ENCODE measurements at places on chromosomes 6 and 20.

- no peak for DNase-seq
These were observed 91.6 kb downstream of the MRPL14 start for GRCh38 chr6:44035621-44036020.

GRCh38 chr20:61764471-61765025, 301.1 kb downstream of the TAF4 start:
- no peak for DNase-seq

DNA sequence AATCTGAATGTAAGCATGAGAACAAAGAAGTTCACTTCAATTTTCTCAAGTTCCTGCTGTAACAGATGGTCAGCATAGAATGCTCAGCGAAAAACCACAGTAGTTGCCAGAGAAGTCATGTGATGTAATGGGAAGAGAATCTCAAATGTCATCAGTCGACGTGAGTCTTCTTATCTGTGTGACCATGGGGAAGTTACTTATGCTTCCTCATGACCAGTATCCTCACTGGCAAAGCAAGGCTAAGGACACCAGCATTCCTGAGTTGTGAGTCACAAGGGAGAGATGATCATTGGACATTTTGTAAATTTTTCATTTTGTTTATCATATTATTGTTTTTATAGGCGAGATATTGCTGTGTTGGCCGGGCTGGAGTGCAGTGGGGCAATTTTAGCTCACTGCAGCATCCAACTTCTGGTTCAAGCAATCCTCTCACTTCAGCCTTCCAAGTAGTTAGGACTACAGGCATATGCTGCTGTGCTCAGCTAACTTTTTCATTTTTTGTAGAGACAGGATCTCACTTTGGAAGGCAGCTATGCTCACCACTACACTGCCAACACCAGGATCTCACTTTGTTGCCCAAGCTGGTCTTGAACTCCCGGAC, 21.9 kb downstream of the SGK1 start:
- DNase-seq = no peak

GRCh38 chr6:21599051-21599696, 5.6 kb downstream of the SOX4 start:
- no peak for DNase-seq

- DNase-seq = no peak
These were observed 88.6 kb downstream of the OPRM1 start for GRCh38 chr6:154127657-154128056.

- DNase-seq = no peak
These were observed 248.8 kb downstream of the TTLL2 start for GRCh38 chr6:167573461-167574215.

DNA sequence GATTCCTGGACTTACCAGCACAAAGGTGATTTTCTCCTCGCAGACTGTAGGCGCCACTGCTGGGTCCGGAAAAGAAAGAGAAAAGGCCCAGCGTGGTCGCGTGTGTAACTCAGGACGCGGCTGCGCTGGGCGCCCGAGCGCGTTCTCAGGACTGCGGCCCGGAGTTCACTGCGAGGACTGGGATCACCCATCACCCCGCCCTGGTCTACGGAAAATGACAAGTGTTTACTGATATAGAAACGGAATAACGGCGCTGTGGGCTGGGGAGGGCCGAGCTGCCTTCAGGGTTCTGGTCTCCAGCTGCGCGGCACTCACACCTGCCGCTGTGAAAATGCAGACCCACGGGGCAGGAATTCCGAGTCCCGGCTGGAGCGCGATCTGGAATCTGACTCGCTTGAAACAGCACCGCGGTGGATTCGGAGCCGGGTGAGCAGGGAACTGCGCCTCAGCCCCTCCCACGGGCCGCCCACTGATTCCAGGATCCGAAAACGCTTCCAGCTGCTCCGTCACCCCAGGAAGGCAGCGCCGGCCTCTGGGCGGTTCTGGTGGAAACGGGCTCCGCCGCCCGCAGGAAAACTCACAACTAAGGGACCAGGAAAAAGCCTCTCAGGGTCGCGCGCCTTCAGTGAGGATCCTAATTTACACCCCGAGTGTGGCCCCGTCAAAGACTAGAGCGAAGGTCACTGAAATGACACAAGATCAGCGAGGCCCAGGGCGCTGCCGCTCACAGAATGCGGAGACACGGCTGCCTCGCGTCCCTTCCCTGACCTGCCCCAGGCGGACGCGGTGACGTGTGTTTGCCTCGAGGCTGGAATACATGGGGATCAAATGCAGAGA, 34.5 kb downstream of the HLA-A start:
- DNase-seq = peak; percentile 23

- no peak for DNase-seq
These were observed 44.6 kb downstream of the ALDH5A1 start for GRCh38 chr6:24539416-24539815.

DNA sequence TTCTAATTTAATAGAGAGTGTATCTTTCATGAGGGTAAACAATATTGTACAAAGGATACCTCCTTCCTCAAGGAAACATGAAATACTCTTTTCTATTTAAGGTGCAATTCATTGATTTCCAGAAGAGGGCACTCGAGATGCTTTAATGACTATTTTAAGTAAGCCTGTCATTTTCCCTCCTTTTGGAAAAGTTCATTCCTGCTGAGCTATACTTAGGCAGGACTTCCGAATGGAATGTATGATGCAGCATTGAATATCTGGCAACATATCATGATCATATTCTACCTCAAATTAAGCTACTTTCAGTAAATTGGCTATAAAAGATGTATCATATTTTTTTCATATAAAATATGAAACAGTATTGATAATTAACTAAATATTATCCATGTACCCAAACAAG, 5.0 kb downstream of the DST start:
- no peak for DNase-seq

GRCh38 chr20:48706116-48706656, 121.6 kb downstream of the PREX1 start:
- no peak for DNase-seq

- DNase-seq = no peak
These were observed 156.1 kb downstream of the MRPL14 start for GRCh38 chr6:43970913-43971775.

- no peak for DNase-seq
These were observed 9.1 kb downstream of the PAX1 start for GRCh38 chr20:21714297-21715192.

DNA sequence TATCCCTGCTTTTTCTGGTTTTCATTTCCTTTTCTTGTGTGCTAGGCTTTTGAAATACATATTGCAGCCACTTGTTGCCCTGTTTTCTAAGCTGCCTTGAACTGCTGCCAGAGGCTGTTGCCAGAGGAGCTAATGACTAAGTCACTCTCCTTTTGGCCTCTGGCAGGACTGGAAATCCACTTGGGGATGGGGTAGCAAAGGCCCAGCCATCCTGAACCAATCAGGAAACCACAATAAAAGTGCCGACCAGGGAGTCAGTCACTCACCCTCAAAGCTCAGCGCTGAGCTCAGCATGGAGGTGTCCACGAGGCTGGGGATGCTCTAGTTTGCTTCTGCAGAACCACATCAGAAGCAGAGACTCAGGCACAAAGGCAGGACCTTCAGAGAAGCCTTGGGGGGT, 813.0 kb downstream of the DHX35 start:
- no peak for DNase-seq

DNA sequence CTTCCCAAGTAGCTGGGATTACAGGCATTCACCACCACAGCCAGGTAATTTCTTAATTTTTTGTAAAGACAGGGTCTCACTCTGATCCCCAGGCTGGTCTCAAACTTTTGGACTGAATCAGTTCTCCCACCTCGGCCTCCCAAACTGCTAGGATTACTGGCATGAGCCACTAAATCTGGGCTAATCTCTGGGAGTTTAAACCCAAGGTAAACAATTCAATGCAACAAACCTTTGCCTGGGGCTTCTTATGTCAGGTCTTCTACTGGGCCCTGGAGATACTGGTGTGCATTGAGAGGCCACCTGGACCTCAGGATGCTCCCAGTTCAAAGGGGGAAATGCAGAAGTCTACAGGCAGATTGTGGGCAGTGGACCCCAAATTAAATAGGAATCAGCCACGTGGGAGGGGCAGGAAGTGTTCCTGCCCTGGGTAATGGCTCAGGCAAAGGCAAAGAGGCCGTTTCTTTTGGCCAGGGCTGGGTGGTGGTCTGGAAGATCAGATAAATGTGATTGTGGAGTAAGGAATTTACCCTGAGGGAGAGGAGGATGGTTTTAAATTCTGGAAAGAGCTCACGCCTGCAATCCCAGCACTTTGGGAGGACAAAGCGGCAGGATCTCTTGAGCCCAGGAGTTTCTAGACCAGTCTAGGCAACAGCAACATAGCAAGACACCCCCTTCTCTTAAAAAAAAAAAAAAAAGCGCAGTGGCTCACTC, 1.3 kb upstream of the MYBL2 start:
- DNase-seq = no peak

DNA sequence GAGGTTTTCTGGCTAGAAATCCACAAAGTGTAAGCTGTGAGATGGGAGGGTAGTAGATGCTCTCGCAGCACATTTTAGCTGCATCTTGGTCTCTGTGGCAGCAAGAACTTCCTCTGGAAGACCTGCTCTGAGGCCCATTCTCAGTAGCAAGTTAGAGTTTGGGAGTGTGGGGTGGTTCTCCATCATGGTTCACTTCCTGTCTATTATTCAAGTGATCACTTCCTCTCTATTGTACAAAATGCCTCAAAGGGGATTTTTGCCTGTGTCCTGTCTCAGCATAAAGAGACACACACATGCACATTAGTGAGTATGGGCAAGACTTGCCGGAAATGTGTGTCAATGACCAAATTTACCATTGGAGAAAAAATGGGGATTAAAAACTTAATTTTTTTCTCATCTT, 42.5 kb downstream of the LYRM2 start:
- no peak for DNase-seq

GRCh38 chr6:145904868-145905267, 59.3 kb downstream of the SHPRH start:
- DNase-seq = no peak

DNA sequence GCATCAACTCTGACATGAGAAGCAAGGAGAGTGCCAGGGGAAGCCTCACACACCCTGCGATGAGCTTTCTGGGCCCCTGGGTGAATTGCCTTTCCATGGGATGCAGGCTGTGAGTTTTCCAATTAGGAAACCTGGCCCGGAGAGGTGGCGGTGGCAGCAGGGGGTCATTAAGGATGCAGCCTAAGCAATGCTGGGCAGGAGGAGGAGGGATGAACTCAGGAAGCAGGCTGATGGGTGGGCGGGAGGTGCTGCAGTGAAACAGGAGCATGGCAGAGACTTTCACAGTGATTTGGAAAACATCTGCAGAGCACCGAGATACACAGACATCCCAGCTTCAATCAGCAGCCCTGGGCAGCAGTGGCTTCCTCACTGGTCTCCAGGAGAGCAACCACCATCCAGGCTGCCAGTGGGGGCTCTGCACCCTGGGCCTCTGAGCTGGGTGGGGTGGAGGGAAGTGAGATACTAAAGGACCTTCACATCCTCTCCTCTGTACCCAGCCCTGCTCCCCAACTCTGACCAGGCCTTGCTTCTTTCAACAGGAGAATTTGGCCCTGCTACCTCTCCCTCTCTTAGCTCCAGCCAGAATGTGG, 44.9 kb downstream of the LRFN2 start:
- DNase-seq = no peak

DNA sequence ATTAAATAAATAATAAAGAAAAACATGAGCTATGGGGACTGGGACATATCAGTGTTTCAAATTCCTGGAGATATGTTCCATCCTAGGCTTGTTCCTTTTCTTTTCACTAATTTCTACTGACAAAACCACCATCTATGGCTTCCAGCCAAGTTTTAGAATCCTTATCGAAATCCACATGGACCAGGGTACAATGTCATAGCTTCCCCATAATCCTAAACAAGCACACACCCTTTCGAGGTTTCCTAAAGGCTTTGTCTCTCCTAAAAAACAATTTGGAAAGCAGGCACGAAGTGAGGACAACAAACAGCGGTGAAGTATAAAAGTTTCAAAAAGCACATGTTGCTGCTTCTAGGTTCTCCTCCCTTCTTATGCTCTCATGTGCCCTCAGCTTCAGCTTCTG, 13.3 kb upstream of the DST start:
- DNase-seq = no peak

DNA sequence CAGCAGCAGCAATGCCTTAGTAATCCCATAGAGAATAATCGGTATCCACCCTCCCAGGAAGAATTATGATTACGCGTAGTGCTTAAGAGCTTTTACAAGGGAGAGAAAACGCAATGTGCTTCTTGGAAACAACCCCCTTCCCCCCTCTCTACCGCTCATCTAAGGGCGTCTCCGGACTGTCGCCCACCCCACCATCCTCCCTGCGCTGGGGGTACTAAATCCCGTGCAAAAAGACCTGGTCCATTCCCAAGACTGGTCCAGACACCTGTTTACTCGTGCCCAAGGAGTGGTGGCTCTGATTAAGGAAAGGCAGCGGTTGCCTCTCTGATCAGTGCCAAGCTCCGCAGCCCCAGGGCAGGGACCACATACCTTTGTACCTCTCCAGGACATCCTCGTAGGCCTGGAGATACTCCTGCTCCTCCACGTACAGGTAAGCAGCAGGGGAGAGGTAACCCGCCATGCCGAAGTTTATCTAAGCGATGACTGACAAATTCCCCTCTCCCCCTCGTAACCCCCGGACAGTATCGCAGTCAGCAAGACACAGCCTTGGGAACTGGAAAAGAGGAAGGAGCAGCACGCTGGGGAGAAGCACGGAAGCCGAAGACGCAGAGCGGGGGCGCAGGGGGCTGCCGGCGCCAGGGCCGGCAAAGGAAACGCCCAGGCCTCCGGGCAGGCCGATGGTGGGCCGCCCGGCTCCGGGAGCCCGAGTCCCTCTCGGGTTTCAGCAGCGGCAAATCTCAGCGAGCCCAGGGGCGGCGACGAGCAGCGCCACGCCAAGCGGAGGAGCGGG, 112.0 kb upstream of the BEND6 start:
- no peak for DNase-seq

DNA sequence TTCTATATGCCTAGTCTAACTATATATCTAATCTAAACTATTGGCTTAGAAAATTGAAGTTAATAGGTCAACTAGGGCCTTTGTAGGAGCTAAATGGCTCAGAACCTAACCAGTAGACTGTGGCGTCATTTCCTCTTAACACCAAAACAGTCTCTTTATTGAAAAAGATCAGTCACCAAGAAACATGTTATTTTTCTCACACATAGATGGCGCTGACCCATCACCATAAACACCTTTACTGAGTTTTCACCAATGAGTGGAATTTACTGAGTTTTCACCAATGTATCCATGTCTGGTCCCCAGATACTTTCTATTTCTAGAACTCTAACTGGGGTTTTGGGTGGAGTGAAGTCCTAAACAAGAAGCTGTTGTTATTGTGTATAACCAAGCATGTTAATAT, 636.0 kb downstream of the BCKDHB start:
- no peak for DNase-seq

DNA sequence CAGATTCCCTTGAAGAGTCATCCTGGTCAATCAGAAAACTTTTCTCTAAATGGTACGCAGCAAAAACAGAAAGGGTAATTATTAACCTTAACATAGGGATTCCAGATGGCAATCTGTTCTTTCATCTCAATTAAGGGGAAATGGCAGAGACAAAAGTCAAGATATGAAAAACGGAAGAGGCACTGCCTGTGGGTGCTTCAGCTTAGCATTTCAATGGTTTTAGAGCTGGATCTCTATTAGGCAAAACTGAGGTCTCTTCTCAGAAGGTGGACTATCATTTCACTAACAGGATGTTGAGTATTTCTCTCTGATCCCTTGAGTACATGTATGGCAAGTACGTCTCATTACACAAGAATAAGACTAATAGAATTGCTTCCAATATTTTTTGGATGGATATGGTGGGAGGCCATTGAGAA, 296.9 kb downstream of the HIVEP2 start:
- no peak for DNase-seq

GRCh38 chr6:30325873-30326525, 728 bp upstream of the TRIM39 start:
- DNase-seq = peak; percentile 60

GRCh38 chr20:3473944-3474343, 3.1 kb downstream of the ATRN start:
- DNase-seq = no peak
